Motor neuron (in vitro differentiated cells): ENCODE measurements at places on chromosomes 3 and 15. TPM values are rescaled to one million over a fixed set of nuclear protein-coding genes. Genes with fewer than 3 reads are reported as not detected.

OXTR gene
- 1.0 TPM in 2 replicates for total RNA-seq

LMAN1L gene
- 0.16 and 0.25 TPM in 2 replicates for total RNA-seq

TRPC1 gene
- 18.8 and 24.2 TPM in 2 replicates for total RNA-seq

KLHL40 gene
- total RNA-seq, result 0.15 and 0.38 TPM in 2 replicates

ACP3 gene
- 3.7 and 4.2 TPM in 2 replicates for total RNA-seq

PLIN1 gene
- total RNA-seq, result 0.68 and 1.2 TPM in 2 replicates

SLC6A1 gene
- 0.94 and 3.9 TPM in 2 replicates for total RNA-seq

GPR149 gene
- total RNA-seq, result 5.2 and 5.7 TPM in 2 replicates
